ENCODE measurements at places on chromosomes 13 and 19. TPM values are rescaled to one million over a fixed set of nuclear protein-coding genes. Genes with fewer than 3 reads are reported as not detected.

SRRM5 gene
- not detected for total RNA-seq

- no peak for DNase-seq
- peaks cover 3% of the 10 kb centered on the region for H3K36me3 ChIP-seq
- no peak overlapping the region for H3K4me3 ChIP-seq
- H3K4me1 ChIP-seq = peaks cover 19% of the 10 kb centered on the region
- H3K27ac ChIP-seq = no peak overlapping the region
- H3K27me3 ChIP-seq = no peaks in the 10 kb centered on the region
Measured at GRCh38 chr19:10868872-10869547, 2.3 kb upstream of the CARM1 start.

GRCh38 chr19:15317392-15318071, 14.8 kb downstream of the BRD4 start:
- DNase-seq = no peak
- H3K27ac ChIP-seq = peak overlapping the region; percentile 19
- H3K36me3 ChIP-seq = peaks cover 19% of the 10 kb centered on the region
- H3K4me1 ChIP-seq = peaks cover 62% of the 10 kb centered on the region

FGF21 gene
- total RNA-seq = not detected

DNA sequence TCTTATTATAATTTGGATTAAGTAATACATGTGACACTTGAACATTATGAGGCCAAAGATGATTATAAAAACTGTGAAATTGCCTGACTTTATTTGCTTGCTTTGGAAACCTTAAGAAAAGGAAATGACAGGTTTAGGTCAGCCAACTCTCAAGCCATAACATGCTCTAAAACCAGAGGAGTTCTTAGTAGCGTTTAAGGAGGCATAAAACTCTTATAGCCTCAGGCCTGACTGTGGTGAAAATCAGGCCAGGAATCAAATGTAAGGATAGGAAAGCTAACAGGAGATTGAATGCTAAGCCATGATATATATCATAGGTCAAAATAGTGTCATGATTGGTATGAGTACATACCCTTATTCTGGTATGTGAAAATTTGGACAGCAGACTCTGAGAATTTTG, 1142.4 kb upstream of the MIR17HG start:
- H3K4me3 ChIP-seq = no peak overlapping the region
- no peak for DNase-seq
- H3K27me3 ChIP-seq = no peaks in the 10 kb centered on the region

DNA sequence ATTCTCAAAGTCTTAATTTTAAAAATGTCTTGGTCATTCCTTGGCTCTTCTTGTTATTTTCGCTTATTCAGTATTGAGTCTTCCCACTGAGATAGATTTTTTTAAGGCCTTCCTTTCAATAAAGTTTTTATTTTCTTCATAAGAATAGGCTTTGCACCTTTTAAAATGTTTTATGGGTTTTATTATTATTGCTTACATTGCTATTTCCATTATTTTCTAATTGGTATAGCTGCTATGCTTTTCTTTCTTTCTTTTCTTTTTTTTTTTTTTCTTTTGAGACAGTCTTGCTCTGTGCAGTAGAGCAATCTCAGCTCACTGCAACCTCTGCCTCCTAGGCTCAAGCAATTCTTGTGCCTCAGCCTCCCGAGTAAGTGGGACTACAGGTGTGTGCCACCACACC, 195.7 kb downstream of the PDS5B start:
- no peaks in the 10 kb centered on the region for H3K4me1 ChIP-seq
- H3K27ac ChIP-seq = no peak overlapping the region
- DNase-seq = no peak
- no peak overlapping the region for H3K4me3 ChIP-seq
- H3K27me3 ChIP-seq = no peaks in the 10 kb centered on the region

TRPM4 gene
- total RNA-seq = 6.8 TPM

ATP4B gene
- total RNA-seq = not detected

PBX4 gene
- total RNA-seq = 0.09 TPM

DNA sequence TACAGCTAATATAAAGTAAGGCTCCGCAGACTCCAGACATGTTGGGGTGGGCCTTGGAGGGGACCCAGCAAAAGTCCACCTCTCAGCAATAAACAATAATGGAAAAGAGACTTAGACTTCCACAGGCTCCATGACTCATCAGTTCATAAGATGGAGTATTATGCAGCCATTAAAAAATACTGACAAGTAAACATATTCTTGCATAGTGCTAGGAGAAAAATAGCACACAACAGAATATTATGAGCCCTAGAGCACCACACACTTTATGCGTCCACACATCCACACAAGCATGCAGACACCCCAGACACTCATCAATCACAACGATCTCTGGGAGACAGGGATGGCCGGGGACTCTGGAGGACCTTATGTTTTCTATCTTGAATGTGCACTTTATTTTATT, 46.0 kb downstream of the PDCD5 start:
- H3K4me3 ChIP-seq = no peak overlapping the region
- H3K4me1 ChIP-seq = no peaks in the 10 kb centered on the region
- H3K36me3 ChIP-seq = peaks cover 35% of the 10 kb centered on the region
- no peaks in the 10 kb centered on the region for H3K27me3 ChIP-seq
- no peak overlapping the region for H3K27ac ChIP-seq

- no peaks in the 10 kb centered on the region for H3K36me3 ChIP-seq
- H3K27ac ChIP-seq = no peak overlapping the region
- H3K4me1 ChIP-seq = no peaks in the 10 kb centered on the region
- no peaks in the 10 kb centered on the region for H3K27me3 ChIP-seq
- no peak overlapping the region for H3K4me3 ChIP-seq
- DNase-seq = no peak
Measured at GRCh38 chr13:22369840-22370239, 699.0 kb downstream of the FGF9 start.

DNA sequence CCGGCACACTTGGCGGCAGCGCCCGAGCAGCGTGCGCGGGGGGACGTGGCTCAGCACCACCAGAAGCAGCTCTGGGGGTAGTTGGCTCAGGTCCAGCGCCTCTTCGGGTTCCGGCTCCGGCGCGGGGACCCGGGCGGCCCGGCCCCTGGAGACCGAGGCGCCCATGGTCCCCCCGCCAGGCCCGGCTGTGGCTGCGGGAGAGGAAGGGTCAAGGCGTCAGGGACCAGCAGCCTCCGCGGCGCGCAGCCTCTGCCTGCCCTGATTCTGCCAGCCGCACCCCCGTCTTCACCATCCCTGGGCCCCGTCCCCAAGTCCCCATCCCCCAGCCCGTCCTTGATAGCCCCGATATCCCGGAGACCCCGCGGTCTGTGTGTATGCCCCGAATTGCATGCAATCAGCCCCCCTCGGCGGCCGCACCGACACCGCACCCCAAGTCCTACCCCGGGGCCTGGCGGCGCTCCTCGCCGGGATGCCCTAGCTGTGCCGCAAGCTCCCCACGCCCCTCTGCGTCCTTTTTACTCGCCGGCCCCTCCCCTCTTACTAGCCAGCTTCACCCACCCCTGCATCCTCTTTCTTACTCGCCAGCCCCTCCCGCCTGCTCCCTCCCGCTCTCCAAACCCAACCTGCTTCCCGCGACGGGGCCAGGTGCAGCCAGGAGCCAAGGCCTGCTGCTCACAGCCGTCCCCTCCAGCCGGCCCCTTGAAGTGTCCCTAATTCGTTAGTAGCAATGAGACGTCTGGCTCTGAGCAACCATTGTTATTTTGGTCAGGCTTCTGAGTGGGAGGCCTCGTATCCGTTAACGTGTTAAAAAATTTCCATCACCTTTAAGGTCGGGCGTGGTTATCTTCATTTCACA, at the start of gene FBXO27:
Gene FBXO27, minus strand, starts transcription at position 487 of the 856 bp plus-strand sequence. Its CDS starts 322 bp downstream, at position 165.
- no peak within 1 kb of the TSS for H3K27ac ChIP-seq
- peak within 1 kb of the TSS; percentile 34 for H3K4me3 ChIP-seq
- peaks cover 12% of the 10 kb centered on the region for H3K4me1 ChIP-seq
- no peaks in the 10 kb centered on the region for H3K36me3 ChIP-seq
- peaks cover 28% of the 10 kb centered on the region for H3K27me3 ChIP-seq
